Skin of body (tissue), 3 donors: ENCODE measurements at places on chromosomes 2 and 18. TPM values are rescaled to one million over a fixed set of nuclear protein-coding genes. Genes with fewer than 3 reads are reported as not detected.

GRCh38 chr18:36012891-36013290 is 40.4 kb downstream of the RMP24 start:
- no peak for DNase-seq

DNA sequence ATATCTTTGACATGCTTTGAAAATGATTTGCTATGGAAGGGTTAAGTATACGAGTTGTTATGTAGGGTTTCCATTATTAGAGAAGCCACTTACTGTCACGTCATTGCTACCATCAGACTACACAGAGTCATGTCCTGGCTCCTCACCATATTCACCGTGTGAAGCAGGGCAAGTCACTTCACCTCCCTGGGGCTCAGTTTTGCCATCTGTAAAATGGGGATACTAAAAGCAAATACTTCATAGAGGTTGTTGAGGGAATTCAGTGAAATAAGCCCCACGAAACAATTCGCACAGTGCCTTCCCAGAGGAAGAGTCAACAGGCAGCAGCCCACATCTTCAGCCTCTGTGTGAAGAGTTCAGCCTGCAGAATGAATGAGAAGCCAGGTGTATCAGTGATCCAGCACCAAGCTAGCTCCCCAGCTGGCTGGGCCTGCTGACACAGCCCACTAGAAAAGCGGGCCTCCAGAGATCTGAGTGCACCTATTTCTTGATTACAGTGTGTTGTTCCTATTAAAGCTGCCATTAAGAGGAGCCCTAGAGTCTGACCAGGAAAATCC is 3.4 kb downstream of the DIPK1C start:
- no peak for DNase-seq

- DNase-seq: no peak
Measured at GRCh38 chr2:151766437-151767153, 32.3 kb upstream of the NEB start.

GRCh38 chr2:70959851-70960832 is 18.3 kb upstream of the ANKRD53 start:
- no peak for DNase-seq

- no peak for DNase-seq
Measured at GRCh38 chr18:35506024-35506712, 8.4 kb upstream of the INO80C start.

GRCh38 chr2:237682856-237683670 is 55.7 kb downstream of the LRRFIP1 start:
- DNase-seq: no peak

DNA sequence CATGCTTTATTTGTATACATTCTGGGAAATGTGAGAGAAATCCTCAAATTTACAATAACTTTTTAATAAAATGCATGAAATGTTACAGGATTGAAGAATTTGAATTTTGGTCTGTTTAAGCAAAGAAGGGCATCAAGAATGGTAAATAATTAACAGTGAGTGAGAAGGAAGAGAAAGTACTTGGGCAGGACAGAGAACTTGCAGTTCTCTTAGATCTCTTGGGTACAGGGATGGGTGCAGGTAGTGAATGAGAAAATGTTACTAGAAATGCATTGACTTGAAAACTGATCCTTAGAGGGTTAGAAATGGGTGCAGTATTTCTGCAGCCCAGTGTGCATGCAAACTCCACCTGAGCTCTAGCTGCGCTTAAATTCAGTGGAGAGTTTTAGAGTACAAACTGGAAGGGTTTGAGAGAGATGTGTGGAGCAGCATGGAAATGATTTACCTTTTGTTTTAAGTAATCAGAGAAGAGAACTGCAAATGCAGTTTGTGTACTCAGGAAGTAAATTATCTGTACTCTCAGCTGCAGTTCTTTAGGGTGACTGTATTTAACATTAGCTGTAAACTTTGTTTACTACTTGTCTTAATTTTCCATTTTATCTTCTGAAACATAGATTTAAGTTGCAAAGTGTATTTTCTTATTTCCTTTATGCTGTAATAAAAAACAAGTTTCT is 51.0 kb upstream of the RAB27B start:
- no peak for DNase-seq

- peak; percentile 75 for DNase-seq
Measured at GRCh38 chr2:224959556-224959955, 82.7 kb downstream of the DOCK10 start.

Gene RUFY4
- 0.10 TPM for total RNA-seq

Gene RNU2-63P
- total RNA-seq: not detected

Gene DCTN1
- total RNA-seq: 59.2 TPM
